ENCODE measurements at places on chromosomes 11 and 22. TPM values are rescaled to one million over a fixed set of nuclear protein-coding genes. Genes with fewer than 3 reads are reported as not detected.
A peak's percentile ranks its signal among the peaks of the same experiment; 100 is the strongest.

- no peak overlapping the region for H3K4me3 ChIP-seq
- H3K36me3 ChIP-seq = no peaks in the 10 kb centered on the region
- peak; percentile 16 for DNase-seq
- H3K27ac ChIP-seq = no peak overlapping the region
These were observed 101.7 kb downstream of the MORC2 start for GRCh38 chr22:30866811-30867271.

DNA sequence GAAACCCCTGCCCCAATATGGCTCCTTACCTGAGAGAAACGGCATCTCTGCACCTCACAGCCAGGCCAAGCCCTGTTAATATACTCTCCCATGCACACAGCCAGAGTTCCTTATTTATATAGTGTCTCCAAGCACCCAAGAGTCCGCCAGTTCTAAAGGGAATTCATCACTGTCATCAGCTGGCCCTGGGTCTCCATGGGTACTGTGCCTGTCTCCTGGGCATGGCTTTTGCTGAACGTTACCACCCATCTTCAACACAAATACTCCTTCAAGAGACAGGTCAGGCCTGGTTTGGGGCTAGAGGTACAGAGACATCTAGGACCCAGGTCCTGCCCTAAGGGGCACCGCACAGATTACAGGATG lies 1.6 kb upstream of the ATG16L2 start:
- DNase-seq = no peak
- peaks cover 49% of the 10 kb centered on the region for H3K36me3 ChIP-seq
- H3K4me1 ChIP-seq = peaks cover 26% of the 10 kb centered on the region
- H3K27ac ChIP-seq = peak overlapping the region; percentile 98

GRCh38 chr11:115657586-115657985 lies 153.4 kb upstream of the CADM1 start:
- no peaks in the 10 kb centered on the region for H3K36me3 ChIP-seq
- no peak for DNase-seq
- no peak overlapping the region for H3K27ac ChIP-seq
- no peak overlapping the region for H3K4me3 ChIP-seq

Gene APIP
- total RNA-seq = 43.7 TPM

DNA sequence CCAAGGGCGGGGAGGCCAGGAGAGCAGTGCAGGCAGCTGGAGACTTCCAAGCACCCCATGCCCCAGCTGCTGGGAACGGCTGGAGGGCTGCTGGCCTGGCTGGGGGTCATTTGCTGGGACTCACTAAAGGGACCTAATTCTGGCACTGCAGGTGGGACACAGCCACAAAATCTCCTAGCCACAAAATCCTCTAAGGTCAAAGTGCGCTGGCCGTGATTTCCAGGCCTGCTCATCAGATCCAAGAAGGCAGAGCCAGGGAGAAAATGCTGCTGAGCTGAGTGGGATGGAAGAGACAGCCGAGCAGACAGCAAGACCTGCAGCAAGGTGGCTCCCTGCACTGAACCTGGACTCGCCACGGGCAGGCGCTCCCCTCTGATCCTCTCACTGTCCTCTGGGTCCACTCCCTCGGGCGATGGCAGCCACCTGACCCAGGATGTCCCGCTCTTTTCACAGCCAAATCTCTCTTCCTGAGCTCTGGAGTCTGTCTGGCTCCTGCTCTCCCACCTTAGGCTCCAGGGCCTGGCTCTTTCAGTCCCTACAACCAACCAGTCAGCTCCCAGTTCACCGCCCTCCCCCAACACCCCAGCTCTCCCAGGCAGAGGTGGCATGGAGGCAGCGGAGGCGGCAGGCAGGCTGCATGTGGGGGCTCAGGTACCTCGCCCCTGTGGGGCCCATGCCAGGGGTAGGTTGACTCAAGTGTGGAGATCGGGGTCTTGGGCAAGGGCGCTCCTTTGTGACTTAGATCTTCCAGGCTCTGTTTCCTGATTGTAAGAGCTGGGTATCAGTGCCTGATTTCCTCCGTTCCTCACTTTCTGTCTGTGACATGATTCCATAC lies 14.5 kb downstream of the OVOL1 start:
- no peaks in the 10 kb centered on the region for H3K4me1 ChIP-seq
- no peak overlapping the region for H3K27ac ChIP-seq

DNA sequence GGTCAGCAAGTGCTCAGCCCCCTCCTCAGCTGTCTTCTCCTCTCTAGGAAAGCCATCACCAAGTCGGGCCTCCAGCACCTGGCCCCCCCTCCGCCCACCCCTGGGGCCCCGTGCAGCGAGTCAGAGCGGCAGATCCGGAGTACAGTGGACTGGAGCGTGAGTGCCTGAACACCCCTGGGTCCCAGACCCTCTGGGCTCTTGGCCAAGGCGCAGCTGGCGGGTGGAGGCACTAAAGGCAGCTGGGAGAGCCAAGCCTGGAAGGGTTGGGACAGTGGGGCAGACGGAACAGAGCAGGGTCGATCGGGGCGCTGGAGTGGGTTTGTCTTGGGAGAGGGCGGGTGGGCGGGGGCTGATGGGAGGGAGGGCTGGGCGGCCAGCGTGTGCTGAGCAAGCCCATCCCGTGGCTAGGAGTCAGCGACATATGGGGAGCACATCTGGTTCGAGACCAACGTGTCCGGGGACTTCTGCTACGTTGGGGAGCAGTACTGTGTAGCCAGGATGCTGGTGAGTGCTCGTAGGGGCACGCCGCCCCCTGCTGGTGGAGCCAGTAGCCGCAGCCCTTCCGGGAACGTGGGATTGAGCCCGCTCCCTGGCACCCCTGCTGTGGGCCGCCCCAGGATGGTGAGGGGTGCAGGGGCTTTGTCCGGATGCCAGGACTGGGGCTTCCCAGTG lies 14.1 kb upstream of the MDK start:
- H3K27me3 ChIP-seq = no peaks in the 10 kb centered on the region
- no peak overlapping the region for H3K4me3 ChIP-seq
- DNase-seq = peak; percentile 87
- peaks cover 15% of the 10 kb centered on the region for H3K36me3 ChIP-seq
- H3K4me1 ChIP-seq = peaks cover 30% of the 10 kb centered on the region
- H3K27ac ChIP-seq = peak overlapping the region; percentile 83

DNA sequence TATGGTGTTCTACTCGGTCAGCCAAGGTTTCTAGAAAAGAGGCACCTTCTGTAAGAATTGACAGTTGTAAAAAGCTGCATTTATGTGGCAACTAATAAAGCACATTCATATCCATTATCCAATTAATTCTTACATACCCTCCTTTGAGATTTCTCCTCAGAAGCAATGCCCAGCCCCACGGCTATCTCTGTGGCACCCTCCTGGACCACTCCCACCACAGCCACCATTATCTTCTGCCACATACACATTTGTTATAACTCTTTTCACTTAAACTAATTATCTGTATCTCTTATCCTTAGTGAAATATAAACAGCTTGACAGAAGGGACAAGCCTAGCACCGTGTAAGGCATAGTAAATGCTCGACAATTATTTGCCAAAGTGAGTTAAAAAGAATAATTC lies 48.5 kb downstream of the PAK1 start:
- H3K27me3 ChIP-seq = no peaks in the 10 kb centered on the region
- H3K27ac ChIP-seq = no peak overlapping the region
- DNase-seq = no peak
- H3K4me1 ChIP-seq = no peaks in the 10 kb centered on the region
- H3K36me3 ChIP-seq = no peaks in the 10 kb centered on the region
- no peak overlapping the region for H3K4me3 ChIP-seq

Gene BRSK2
- total RNA-seq = 1.2 TPM

- peaks cover 3% of the 10 kb centered on the region for H3K36me3 ChIP-seq
- peak overlapping the region; percentile 65 for H3K27ac ChIP-seq
- no peaks in the 10 kb centered on the region for H3K27me3 ChIP-seq
- H3K4me3 ChIP-seq = no peak overlapping the region
- peaks cover 24% of the 10 kb centered on the region for H3K4me1 ChIP-seq
These were observed 77.4 kb downstream of the FAM168A start for GRCh38 chr11:73520353-73521061.

DNA sequence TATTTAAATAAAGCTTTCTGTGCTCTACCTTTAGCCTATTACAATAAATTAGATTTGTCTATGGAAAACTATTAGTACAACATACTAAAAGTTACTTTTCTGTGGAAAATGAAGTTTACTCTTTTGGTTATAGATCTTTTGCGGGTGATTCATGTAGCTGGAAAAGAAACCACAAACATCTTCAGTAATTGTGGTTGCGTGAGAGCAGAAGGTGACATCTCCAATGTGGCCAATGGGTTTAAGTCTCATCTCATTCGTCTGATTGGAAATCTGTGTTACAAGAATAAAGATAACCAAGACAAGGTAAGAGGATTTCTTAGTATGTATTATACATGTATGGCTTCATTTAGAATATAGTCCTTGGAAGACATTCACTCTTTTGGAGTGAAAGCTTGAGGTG lies 68.6 kb downstream of the ATXN10 start:
- no peak for DNase-seq
- no peak overlapping the region for H3K27ac ChIP-seq
- no peaks in the 10 kb centered on the region for H3K27me3 ChIP-seq
- peaks cover 7% of the 10 kb centered on the region for H3K4me1 ChIP-seq

Gene CRYAB
- not detected for total RNA-seq

DNA sequence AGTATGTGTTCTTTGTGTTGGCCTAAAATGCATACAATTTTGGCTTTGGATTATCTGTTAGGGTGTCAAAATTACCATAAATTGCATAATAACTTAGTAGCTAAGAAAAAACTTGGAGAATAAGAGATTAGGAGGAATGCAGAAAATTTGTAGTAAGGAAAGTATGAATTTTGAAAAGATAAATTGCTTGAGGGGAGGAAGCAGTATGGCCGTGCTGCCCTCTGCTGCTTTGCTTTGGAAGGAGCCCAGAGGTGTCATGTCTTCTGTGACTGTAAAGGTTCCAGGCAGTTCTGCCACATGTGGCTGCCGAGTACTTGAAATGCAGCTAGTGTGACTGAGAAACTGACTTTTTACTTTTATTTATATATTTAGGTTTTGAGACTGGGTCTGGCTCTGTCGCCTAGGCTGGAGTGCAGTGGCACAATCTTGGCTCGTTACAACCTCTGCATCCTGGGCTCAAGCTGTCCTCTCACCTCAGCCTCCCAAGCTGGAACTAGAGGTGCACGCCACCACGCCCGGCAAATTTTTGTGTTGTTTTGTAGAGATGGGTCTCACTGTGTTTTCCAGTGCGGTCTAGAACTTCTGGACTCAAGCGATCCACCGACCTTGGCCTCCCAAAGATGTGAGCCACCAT lies 1.8 kb downstream of the ADSL start:
- DNase-seq = peak; percentile 84
- peak overlapping the region; percentile 86 for H3K4me3 ChIP-seq
- peaks cover 45% of the 10 kb centered on the region for H3K36me3 ChIP-seq
- H3K27ac ChIP-seq = peak overlapping the region; percentile 92
- H3K4me1 ChIP-seq = peaks cover 28% of the 10 kb centered on the region
- H3K27me3 ChIP-seq = no peaks in the 10 kb centered on the region

Gene ANO9
- 38.8 TPM for total RNA-seq

DNA sequence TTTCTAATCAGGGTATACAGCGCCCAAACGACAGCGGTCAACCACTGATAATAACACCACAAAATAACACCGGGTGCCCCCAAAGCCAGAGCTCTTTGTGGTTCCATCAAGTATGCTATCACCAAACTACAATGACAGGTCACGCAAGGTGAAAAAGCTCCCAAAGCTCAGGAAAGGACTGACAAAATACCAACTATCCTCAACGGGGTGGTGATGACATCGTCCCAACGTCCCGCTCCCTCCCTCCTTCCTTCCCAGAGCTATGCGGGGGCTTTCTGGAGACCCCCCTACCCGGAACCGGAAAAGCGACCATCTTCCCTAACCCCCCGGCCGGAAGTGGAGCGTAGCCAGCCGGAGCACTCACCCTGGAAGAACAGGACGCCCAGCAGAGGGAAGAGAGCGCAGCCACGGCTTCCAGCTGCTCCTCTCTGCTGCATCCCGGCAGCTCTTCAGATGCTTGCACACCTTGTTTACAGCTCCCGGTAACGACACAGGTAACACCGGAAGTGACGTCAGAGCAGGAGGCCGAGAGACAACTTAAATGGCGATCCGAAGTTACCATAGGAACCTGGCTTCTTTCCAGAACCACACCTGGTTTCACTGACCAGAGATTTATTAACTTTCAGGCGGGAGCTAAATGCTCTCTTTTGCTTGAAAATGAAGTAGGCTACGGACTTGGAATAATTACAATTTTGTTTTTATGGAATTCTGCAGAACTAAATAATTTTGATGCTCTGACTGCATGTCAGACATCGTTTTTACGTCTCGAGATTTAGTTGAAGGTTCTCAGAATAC lies at the start of gene MPZL3:
MPZL3 (minus strand) TSS at position 508 of the 795 bp plus-strand sequence; CDS start at position 437, 71 bp downstream.
- peak within 1 kb of the TSS; percentile 82 for H3K4me3 ChIP-seq
- no peaks in the 10 kb centered on the region for H3K27me3 ChIP-seq
- peak; percentile 90 for DNase-seq
- H3K36me3 ChIP-seq = peaks cover 39% of the 10 kb centered on the region
- peaks cover 36% of the 10 kb centered on the region for H3K4me1 ChIP-seq

- DNase-seq = no peak
- no peaks in the 10 kb centered on the region for H3K27me3 ChIP-seq
- peaks cover 13% of the 10 kb centered on the region for H3K36me3 ChIP-seq
- no peak overlapping the region for H3K4me3 ChIP-seq
These were observed 45.5 kb downstream of the PACSIN2 start for GRCh38 chr22:42969348-42969975.

DNA sequence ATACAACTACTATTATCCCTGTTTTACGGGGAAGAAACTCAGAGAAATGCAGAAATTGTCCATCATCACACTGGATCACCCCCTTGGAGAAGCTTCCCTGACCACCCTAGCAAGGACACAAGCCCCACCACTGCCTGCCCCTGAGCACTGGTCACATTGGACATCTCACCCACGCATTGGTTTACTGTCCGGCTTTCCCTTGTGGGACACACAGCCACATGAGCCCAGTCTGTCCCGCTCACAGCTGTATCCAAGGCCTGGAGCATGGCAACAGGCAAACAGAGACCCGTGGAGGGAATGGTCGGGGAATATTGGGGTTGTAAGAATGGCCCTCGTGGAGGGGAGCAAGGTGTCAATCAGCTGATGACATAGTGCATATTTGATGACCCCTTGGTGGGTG lies 42.7 kb upstream of the FGF3 start:
- H3K4me1 ChIP-seq = no peaks in the 10 kb centered on the region
- peaks cover 27% of the 10 kb centered on the region for H3K27me3 ChIP-seq
- no peak overlapping the region for H3K27ac ChIP-seq

- H3K36me3 ChIP-seq = no peaks in the 10 kb centered on the region
- no peak for DNase-seq
- no peak overlapping the region for H3K4me3 ChIP-seq
- H3K27ac ChIP-seq = no peak overlapping the region
These were observed 205.8 kb downstream of the NAV2 start for GRCh38 chr11:19918302-19919049.

Gene MN1
- total RNA-seq = 0.05 TPM

Data from activated CD4-positive, alpha-beta T cell treated with anti-CD3 and anti-CD28 coated beads for 36 hours (primary cell).